ENCODE measurements at places on chromosomes 6 and 20.

DNA sequence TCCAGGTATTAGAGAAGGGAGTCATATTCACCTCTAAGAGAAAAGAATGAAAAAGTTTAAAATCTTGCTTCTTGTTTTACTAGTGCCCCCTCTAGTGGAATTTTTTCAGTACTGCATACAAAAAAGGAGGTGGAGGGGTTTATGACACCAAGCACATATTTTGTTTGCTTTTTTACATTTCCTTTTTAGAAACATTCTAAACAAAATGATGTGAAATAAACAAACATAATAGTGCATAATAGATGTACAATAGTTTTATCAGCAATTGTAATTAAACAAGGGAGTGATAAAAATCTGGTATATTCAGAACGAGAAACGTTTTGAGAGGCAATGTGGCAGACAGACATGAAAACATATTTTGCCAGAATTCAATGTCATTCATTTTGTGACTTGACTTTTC, 111.0 kb upstream of the TFAP2D start:
- peak; percentile 9 for DNase-seq

DNA sequence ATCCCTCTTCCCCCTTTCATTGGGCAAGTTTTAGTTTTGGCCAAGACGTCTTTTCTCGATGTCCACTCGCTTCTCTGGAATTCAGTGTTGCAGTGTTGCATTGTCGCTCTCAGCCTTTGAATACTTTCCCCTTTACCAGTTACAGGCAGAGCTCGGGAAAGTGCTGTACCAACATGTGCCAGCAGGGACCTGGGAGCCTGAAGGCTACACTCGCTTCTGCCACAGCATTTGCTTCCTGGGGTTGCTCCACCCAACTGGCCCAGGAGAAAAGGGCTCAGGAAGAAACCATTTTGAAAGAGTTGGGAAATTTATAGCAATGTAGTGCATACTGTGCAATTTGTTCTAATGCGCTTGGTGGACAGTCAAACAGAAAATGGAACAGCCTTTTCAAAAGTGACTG, 78.6 kb downstream of the LINC00237 start:
- DNase-seq, result no peak

- no peak for DNase-seq
These were observed 66.0 kb downstream of the CDS2 start for GRCh38 chr20:5192570-5193431.

GRCh38 chr6:12578751-12579150, 137.8 kb upstream of the PHACTR1 start:
- DNase-seq, result no peak

DNA sequence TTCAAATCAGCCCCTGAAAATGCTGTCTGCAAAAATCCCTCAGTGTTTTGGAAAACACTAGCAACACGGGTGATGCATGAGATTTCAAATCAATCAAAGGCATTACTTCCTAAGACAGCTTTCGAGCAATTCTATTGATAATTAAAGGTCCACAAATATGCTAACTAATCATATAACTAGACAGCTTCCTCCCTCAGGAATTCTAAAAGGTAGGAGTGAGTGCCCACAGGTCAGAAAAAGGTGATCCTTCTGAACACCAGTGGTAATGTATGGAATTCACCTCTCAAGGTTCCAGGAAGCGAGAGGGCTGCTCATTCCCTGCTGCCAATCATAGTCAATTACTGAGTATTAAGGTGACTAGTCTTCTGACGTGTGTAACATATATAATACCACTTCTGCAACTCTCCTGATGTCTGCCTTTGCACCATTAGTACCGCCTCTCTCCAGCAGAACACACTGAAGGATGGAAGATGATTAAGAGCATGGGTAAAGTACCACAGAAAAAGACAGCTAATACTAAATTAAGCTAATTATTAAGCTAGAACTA, 16.4 kb downstream of the MAN1A1 start:
- DNase-seq, result no peak

DNA sequence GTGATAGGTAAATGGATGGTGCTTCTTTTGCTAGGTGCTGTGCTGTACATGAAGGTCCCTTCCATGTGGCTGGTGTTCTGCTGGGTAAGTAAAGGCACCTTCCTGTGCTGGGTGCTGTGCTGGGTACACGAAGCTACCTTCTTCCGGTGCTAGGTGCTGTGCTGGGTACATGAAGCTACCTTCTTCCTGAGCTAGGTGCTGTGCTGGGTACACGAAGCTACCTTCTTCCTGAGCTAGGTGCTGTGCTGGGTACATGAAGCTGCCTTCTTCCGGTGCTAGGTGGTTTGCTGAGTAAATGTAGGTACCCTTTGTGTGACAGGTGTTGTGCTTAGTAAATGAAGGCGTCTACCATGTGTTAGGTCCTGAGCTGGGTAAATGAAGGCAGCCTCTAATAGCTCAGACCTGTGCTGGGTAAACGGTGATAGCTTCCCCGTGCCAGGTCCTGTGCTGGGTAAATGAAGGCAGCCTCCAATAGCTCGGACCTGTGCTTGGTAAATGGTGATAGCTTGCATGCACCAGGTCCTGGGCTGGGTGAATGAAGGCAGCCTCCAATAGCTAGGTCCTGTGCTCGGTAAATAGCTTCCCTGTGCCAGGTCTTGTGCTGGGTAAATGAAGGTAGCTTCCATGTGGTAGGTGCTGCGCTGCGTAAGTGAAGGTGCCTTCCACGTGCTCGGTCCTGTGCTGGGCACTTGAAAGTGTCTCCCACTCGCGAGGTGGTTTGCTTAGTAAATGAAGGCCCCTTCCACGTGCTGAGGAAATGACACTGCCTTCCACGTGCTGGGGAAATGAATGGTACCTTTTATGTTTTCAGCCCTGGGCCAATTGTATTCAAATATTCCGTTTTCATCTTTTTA, 115.5 kb downstream of the ERMARD start:
- DNase-seq, result no peak

- DNase-seq, result no peak
These were observed 3.1 kb downstream of the ZHX3 start for GRCh38 chr20:41314386-41314785.

GRCh38 chr20:1854246-1854645, 41.0 kb upstream of the SIRPA start:
- no peak for DNase-seq

GRCh38 chr6:71482742-71483141, 194.1 kb downstream of the OGFRL1 start:
- no peak for DNase-seq

DNA sequence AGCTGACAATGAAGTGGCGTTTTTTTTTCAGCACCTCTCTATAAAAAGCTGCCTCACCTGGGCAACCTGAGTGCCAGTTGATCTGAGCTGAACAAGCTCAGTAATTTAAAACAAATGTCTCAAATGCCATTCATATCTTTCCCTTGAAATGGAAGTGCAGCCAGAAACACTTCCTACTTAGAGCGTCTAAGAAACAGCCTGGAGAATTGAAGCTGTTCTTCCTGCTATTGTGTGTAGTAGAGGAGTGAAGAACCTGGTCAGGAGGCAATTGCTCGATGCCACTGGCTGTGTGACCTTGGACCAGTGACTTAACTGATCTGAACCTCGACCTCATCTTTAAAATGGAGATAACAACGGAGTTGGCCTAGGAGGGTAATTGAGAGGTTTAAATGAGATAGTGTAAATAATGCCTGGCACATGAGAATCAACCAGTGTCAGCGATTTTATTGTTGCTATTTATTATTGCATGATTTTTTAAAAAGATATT, 95.4 kb upstream of the FOXQ1 start:
- DNase-seq, result no peak

- no peak for DNase-seq
These were observed 14.9 kb upstream of the HDDC2 start for GRCh38 chr6:125316621-125317020.

GRCh38 chr6:15663130-15663871, 473 bp upstream of the DTNBP1 start:
- no peak for DNase-seq

DNA sequence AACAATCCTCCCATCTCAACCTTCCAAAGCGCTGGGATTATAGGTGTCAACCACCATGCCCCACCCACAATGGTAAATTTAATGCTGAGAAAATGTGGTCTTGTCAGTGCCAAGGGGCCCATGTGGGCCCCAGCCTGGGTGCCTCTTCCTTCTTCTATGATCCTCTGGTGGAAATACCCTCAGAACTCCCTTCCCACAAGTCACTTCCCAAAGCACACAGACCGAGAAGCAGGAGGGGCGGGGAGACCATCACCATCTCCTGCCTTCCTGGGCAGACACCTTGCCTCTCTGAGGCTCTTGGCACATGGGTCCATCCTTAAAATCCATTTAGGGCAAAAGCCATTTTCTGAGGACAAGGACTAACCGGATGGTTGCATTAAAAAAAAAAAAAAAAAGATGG, 59.0 kb downstream of the NOL4L start:
- no peak for DNase-seq

DNA sequence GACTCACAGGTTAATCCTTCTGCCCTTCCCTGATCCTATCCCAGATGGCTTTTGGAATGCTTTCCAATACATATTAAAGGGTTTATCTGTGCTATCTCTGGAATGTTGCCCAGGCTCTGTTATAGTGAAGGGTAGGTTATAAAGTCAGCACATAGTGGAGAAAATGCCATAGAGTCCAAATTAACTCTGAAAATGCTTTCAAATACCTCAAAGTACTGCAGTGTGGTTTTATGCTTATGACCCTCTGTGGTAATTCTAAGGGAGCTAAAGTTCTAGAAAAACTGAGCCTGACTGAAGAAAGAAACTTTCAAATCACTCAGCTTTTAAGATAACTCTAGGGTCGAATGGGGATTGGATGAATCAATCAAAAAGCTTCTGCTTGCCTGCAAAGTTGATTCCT, 159.8 kb downstream of the PLCB1 start:
- DNase-seq, result peak; percentile 48

DNA sequence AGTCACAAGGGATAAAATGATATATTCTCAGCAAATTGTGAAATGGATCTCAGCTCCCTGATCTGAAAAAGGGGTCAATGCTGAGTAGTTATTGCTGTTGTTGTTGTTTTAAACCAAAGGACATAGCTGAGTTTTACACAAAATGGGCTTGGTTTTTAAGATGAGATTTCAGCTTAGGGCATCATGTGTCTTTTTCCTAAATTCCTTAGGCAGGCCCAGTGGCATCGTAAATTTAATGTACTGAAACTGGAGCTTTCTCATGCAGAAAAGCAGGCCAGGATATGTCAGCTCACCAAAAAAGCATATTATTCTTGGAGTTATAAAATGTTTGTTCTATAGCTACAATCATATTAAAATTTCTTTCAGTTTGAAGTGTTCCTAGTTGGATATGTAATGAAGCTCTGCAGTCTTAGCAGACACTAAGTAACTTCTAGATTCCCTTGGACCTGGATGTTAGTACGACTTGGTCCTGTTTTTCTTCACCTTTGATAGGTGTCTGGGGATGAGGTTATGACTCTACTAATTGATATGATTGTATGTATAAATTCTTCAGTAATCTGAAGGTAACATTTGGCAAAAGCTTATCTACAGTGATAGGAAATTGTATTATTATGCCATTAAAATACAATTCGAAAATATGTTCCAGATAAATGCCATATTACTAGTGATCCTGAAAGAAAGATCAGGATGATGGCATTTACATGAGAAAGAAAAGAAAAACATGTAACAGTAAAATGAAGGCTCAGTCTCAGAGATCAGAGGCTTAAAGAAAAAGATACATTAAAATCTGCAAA, 663.3 kb downstream of the RFPL4B start:
- no peak for DNase-seq

DNA sequence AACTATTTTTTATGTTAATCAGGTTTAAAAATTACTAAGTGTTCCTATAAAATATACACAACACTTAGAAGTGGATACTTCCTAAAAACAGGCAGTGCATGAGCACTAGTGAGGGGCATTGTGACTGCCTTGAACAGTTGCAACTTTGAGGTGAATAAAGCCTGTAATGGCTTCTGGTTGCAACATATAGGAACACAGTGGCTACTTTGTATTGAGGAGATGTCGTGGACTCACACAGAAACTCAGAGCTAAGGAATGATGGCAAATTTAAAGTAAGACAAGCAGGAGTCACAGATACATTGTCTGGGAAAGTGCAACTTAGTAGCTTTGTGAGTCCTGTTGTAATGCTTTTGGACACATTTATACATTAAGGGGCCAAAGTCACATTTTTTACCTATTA, 861 bp upstream of the HLA-A start:
- DNase-seq, result no peak

GRCh38 chr20:25064561-25065071, 6.7 kb upstream of the ACSS1 start:
- no peak for DNase-seq

- DNase-seq, result no peak
These were observed 348 bp upstream of the PYGB start for GRCh38 chr20:25247518-25247955.

DNA sequence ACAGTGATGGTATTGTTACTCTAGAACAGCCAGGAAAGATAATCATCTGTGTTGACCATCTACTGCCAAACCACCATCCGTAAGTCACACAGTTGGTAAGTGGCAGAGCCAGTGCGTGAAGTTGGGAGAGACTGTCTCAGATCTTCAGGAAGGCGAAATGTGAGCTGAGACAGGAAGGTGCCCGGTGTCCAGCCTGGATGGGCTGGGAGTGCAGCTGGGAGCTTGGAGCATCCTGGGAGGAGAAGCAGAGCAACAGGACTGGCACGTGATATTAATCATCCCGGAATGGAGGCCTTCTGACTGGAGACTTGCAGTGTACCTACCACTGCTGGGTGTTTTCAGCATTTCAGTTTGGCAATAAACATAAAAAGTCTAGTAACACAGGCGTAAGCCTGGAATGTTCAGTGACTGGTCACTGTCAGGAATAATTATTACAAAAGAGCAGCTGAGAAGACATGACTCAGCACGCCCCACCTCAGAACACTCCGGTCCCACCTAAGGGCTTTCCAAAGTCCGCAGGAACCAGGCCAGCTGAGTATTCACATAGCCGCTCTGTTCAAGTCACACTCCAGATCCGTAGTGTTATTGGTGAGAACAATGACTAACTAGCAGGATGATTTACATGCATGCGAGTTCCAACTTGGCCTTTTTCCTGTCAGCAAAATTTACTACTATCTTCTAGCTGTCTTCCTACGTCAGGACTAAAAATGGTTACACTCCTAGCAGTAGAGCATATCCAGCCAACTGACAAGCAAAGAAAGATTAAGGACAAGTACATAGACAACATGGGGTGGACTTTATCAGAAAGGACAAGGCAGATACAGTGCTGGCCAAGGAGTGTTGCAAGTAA, 45.1 kb upstream of the PNRC1 start:
- peak; percentile 72 for DNase-seq

- DNase-seq, result peak; percentile 98
These were observed 671.4 kb downstream of the RFPL4B start for GRCh38 chr6:113018351-113019151.

DNA sequence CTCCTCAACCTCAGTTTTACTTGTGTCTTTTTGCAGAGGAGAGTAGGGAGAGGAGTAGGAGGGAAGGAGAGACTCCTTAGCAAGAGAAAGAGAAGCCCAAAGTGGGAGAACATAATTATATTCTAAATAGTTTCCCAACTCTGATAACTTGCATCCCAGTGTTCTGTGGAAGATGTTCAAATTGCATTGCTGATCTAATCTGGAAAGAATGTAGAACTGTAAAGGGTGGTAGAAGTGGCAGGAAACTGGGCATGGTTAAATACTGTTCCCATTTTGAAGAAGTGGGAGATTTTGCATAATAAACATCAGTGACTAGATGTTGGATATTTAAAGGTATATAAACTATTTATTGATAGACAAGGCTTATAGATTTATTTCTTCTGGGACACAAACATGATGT, 42.6 kb upstream of the HMGN3 start:
- no peak for DNase-seq
